ENCODE measurements at places on chromosomes 4 and X.

DNA sequence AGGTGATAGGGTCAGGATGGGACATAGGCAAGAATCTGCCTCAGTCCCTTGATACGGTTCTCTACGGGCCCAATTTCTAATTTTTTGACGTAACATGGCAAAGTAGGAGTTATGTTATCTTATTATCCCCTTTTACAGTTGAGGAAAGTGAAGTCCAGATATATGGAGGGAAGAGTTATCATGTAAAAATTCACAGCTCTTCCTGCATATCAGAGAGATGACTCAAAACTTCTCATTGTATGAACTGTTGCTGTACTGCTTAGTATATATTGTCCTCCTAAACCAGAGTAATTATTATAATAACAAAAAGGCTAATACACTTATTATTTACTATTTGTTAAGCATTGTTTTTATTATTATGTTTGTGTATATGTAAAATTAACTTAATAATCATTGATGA, 260.5 kb upstream of the IGFBP7 start:
- no peak for DNase-seq

DNA sequence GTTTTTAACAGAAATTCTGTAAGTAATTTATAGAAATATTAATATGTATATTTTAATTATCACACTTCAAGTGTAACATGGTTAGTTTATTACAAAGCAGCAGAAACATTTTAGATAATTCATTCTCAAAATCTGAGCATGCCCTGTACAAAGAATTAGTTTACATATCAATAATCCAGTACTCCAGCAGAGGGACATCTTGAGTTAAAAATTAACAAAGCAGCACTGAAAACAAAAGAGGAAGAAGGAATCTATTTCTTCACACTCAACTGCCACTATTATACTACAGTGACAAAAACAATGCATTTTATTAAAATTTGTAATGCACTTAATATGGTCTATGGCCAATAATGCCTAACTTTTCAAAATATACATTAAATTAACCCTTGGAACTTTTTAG, 179.1 kb upstream of the KLHL4 start:
- no peak for DNase-seq

DNA sequence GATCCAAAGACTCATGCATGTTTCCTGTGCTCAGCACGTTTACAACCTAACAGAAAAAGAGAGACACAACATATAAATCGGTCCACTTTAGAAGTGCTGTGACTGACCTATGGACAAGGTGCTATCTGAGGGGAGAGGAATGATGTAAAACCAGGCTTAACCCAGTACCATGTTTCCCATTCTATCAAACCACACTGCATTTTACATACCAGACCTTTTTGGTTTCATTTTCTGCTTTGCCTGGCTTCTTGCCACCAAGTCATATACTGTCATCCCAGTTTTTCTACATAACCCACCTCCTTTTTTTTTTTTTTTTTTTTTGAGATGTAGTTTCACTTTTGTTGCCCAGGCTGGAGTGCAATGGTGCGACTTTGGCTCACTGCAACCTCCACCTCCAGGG, 82.2 kb downstream of the KLF8 start:
- no peak for DNase-seq

GRCh38 chr4:185886832-185887524, 75.0 kb upstream of the SORBS2 start:
- DNase-seq, result no peak

GRCh38 chrX:96721354-96721753, 36.7 kb downstream of the DIAPH2 start:
- DNase-seq, result no peak

- DNase-seq, result peak; percentile 14
Measured at GRCh38 chr4:52894443-52894842, 32.3 kb downstream of the RASL11B start.

GRCh38 chr4:72663828-72664227, 94.8 kb upstream of the ADAMTS3 start:
- DNase-seq, result no peak

- DNase-seq, result no peak
Measured at GRCh38 chr4:10984815-10985214, 300.2 kb upstream of the CLNK start.

DNA sequence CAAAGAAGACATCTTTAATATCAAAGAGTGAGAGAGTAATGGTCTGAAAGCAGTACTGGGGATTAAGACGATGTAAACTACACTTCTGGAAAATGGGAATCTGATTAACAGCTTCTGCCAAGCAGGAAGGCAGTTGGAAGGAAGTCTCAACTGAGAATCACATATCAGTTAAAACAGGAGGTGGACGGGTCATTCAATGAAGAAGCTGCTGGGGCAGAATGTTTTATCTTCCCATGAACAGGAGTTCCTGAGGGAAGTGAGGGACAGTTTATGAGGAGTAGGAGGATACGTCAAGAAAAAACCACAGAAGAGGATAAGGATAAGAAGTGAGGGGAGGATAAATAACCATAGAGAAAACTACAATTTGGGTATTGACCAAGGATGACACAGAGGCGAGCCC, 38.7 kb upstream of the MAGEA10 start:
- no peak for DNase-seq

GRCh38 chr4:54574500-54574899, 83.3 kb upstream of the KIT start:
- DNase-seq, result no peak

DNA sequence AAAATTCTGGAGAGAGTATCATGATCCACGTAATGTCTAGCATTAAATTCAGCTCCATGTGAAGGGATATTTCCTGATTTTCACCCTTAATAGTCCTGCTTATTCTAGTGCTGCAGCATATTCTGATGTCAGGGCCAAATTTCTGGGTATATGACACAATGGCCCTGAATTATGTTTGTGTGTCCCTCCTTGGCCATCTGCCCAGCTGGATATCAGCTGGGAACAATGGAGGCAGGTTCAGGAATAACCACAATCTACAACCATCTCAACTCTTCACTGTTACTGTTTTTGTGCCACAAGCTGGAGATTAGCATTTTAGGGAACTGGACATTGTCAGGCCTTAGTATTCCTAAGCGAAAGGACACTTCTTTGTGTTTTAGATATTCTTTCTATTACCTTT, 3.5 kb downstream of the GLRB start:
- no peak for DNase-seq

DNA sequence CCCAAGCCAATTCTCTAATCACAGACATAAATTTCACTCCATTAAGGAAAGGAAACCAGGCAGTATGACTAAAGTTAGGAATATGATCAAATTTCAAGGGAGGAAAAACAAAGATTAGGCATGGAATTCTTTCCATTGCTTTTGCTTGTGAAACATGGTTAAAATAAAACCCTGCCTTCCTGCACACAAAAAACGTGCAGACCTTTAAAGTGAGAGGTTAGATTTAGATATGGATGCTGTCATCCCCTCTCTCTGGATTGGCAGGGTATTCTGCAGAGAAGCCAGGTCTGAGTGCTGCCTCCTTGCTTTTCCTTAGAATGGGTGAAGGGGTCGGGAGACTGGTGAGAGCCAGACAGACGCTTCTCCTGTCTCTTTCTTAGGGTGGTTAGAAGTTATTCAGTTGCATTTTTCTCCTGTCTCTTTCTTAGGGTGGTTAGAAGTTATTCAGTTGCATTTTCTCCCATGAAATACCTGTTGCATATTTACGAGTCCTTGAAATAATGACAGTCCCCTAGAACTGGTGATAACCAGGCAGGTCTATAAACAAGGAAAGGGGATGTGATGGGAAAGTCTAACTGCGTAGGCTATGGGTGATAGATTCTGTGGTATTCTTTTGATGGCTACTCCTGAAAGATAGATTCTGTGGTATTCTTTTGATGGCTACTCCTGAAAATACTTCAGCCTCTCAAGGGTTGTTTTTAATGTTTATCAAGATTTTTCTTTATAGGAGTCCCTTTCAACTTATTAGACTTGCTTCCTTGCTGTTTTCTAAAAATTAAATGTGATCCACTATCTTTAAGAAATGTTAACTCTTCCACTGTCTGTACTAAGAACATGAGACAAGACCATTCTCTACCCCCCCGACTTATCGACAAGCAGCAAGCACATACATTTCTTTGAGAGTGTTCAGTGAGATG, 163.6 kb downstream of the SPRY1 start:
- no peak for DNase-seq

- no peak for DNase-seq
Measured at GRCh38 chrX:70219938-70220764, 14.3 kb upstream of the AWAT1 start.

GRCh38 chr4:151420250-151420807, 11.4 kb downstream of the FHIP1A start:
- no peak for DNase-seq

DNA sequence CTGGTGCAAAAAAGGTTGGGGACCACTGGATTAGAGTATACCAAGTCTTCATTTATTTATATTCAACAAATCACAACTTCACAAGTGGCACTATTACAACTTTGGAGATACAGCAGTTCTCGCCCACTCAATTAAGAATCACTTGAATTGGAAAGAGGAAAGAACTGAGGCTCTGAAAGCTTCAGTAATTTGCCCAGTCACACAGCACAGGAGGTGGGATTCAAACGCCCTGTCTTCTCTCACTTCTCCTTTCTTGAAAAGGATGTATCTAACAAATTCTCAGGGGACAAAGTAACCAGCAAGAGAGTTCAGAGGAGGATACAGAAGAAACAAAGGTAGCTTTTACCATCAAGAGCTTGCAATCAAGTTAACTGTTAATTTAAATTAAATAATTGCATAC, 12.4 kb downstream of the SMIM14 start:
- no peak for DNase-seq

DNA sequence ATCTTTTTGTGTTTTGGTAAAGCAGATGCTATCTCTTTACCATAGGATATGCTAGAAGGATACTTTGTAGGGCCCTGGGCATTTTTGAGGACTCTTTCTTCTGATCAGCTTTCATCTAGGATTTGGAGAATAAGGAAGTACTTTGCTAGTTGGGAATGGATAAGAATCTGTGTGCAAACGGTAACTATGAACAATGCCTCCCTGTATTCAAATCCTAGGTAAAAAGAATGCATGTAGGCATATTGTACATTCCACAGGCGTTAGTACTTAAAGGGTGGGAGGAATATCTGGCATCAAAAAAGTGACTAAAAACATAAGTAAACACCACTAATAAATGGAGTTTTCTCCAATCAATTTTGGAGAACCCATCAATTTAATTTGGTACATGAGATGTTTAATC, 59.7 kb downstream of the SH3BGRL start:
- DNase-seq, result no peak

DNA sequence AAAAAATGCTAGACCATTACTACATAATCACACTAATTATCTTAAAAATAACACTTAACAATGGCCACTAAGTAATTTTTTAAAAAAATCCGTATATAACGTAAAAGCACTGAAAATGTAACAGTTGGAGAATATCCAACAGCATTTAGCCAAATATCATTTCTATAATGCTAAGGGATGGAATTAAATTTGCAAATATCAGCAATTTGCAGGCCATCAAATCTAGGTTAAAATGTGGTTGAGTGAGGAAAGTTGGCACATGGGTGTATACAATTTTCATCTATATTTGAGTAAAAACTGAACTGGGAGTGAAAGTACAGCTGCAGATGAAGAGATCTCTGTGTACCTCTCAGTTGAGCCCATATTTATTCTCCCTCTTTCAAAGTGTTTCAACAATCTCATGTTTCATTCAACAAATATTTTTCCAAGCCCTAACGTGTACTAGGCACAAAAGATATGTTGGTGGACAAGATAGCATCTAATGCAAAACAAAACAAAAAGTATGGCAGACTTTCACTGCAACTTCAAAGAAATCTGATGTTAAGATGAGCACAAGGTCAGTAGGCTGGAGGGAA, 63.0 kb downstream of the MBNL3 start:
- DNase-seq, result no peak

- DNase-seq, result no peak
Measured at GRCh38 chrX:155027509-155028066, 944 bp downstream of the FUNDC2 start.

DNA sequence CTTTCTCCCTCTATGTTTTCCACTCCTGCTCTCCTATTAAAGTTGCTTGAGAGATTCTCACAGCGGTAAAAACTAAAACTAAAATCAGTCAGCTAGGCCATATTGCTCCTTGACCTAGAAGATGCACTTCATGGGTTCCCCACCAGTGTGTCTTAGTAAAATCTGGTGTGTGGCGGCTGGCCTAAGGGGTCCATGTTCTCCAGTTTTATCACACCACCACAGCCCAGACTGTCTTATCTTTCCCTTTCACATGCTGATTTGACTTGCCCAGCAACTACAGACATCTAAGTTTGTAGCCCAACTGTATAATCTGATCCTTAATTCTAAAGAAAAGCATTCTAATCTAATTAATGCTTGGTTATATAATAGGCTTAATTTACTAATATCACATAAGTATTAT, 68.0 kb downstream of the ATP8A1 start:
- DNase-seq, result no peak

DNA sequence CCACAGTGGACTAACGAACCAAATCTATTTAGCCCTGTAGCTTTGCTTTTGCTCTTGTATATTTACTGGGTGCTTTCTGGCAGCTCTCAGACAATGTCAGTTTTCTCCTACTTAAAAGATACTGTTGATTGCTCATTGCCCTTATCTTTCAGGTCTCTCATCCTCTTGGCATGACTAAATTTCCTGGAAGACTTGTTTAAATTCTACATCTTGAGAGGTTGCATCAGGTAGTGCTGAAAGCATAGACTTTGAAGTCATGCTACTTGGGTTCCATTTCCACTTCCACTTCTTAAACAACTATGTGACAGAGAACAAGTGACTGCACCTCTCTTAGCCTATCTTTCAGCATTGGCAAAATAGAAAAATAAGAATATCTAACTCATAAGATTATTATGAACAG, 8.4 kb downstream of the TDO2 start:
- no peak for DNase-seq

DNA sequence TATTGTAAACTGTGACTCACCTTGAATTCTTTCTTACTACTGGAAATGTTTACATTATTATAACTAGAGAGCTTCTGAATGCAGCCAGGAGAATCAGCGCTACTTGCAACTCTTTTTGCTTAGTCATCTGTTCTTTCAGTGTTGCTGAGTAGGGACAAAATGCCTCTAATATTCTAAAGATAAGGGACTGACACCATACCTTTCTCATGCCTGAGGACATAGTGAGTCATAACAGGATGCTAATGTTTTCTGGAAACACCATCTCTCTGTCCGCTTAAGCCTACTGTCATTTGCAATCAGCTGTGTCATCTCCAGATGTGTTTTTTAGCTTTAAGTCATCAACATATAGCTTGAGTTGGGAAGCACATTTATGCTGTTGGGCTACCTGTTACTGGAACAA, 108.3 kb downstream of the QRFPR start:
- no peak for DNase-seq

DNA sequence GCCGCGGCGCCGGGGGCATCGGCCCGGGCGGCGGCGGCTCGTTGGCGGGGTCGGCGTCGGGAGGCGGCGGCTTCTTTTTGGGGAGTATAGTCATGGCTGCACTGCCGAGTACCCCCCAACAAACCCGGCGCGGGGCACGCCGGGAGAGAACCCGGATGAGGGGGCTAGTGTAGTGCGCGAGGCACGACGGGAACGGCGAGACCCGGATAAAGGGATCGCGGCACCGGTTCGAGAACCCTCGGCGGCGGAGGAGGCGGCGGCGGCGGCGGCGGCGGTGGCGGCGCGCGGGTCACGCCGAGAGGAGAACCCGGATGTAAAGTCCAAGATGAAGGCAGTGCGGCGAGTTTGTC, at the start of gene OTUD5:
OTUD5 (minus strand) TSS at position 131 of the 350 bp plus-strand sequence; CDS start at position 94, 37 bp downstream.
- no peak for DNase-seq
